IPS DF 19.7 (cell line): ENCODE measurements at places on chromosomes 2 and 18.

DNA sequence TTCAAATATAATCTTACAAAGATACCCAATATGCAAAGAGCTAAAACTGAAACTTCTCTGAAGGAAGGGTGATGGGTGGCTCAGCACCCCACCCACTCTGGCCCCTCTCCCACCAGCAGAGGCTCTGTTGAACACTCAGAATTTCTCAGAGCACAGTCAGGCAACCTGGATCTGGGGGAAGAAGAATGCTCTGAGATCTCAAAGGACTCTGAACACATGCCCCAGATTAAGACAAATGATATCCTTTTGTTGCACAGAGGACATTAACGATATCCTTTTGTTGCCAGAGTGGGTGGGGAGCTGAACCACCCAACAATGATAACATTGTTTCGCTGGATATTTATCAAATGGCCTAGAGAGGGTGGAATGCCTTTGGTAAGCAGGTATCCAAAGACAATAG, 104.8 kb downstream of the LBH start:
- DNase-seq: no peak

DNA sequence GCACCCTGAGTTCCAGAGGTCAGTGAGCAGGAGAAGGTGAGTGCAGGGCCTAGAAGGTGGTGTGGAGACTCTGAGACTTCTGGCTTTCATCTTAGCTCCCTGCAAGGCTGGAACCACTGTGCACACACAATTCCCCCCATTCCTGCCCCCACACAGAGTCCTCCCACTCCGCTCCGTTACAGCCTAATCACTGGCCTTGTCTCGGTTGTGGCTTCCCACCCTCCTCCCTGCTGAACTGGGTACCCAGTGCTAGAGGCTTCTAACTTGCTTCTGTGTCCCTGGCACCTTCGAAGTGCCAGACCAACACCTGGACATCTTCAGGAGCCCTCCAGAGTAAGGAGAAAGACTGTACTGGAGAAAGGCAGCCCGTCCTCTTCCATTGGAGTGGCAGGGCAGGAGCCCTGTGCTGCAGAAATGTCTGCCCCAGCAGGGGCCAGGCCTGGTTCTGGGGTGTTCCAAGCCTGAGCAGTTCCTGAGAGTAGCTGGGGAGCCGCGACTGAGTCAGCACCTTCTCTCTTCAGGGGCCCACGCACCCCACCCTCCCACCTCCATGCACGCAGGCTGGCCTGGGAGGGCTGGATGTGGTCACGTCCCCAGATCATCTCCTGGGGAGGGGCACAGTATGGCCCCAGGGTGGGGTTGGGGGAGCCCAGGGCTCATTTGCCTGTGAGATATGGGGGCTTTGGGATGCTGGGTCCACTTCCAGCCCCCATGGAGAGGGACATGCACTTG, 23.4 kb downstream of the CROCC2 start:
- no peak for DNase-seq

DNA sequence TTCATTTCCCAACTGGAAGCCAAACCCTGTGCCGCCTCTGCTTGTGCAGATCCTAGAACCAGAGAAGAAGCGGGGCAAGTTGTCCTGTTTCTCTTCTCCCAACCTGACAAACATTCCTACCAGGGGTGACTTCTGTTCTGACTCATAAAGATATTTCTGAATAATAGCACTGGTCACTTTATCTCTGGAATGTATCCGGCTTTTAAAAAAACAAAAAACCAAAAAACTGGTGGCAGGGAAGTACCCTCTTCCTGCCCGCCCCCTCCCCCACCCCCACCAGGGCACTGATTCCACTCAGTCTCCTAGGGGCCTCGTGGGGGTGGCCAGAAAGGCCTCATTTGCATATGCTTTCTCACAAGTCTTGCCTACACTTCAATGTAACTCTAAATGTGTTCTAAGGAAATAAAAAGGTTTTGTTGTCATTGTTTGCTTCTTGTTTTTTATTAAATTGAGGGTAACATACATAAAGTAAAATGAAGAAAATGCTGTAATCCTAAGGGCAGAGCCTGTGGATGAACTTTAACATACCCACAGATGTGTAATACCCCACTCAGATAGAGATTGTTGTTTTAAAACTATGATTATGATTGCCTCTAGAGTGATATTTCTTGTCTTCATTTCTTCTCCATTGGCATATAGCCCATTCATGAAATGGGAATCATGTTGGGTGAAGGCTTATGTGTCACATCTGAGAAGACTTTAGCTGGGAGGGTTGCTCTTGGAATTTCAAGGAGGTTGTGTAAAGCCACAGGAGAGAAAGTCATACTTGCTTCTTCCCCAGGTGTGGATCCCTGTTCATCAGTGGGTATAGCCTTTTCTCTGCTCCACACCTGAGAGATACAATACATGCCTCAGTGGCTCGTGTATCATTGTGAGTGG, 5.3 kb upstream of the FOSL2 start:
- no peak for DNase-seq

DNA sequence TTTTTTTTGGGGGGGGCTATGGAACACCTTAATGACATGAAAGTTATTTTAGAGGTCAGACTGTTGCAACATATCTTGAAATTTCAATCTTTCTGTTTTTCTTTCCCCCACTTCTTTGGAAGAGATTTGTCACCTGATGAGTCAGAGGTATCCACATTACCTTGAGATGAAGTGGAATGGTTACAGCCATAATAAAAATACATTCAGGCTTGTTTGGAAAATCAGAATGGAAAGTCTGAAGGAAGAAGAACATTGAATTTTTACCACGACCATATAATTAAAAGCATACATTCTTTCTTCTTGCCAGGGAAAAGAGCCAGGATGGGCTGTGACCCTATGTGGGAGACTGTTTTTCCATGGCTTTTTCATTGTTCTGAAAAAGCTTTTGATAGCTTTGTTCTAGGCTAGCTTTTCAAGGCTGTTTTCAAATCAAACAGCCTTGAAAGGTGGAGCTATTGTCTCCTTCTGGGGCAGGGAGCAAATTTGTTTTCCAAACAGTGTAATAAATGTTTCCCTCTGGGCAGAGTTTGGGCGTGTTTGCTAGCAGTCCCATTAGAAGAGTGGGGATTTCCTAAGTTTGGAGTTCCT, 2.3 kb upstream of the GTF3C3 start:
- no peak for DNase-seq

GRCh38 chr2:85531589-85531988, 7.4 kb upstream of the MAT2A start:
- DNase-seq: no peak

- no peak for DNase-seq
Measured at GRCh38 chr2:83851066-83851465, 608.0 kb downstream of the SUCLG1 start.

- no peak for DNase-seq
Measured at GRCh38 chr2:213119061-213119809, 32.2 kb downstream of the IKZF2 start.

DNA sequence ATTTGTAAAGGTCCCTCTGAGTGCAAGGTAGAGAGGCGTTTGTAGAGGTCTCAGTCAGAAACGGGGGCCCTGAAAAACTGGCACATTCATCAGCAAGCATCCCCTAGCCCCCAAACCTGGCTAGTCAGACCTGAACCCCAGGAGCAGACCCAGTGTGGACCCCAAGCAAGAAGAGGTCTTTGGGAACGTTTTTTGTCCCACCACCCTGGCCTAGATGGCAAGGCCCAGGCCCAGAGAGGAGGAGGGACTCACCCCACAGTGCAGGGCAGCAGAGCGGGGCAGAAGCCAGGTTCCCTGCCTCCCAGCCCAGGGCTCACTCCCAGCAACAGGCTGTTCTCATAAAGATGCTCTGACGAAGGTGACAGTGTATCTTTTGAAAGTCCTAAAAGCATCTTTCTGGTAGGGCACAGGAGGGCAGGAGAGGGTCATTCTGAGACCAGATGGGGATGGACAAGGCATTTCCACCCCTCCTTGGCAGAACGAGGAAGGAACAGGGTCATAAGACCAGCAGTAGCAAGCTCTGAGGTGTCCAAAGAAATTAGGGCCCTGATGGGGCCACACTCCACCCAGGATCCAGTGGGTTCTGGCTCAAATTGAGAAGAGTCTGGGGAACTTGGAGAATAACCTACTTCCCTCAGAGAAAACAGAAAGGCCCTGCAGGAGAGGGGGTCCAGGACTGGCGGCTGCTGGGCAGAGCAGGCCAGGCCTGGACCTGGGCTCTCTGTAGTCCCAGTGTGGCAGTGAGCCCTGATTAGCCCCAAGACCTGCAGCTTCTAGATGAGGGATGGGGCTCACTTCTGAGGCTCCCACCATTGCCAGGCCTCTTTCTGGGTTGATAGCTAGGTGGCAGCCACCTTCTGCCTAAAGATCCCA, 18.2 kb downstream of the ADRA2B start:
- DNase-seq: no peak
